Placental pericyte (primary cell): ENCODE measurements at places on chromosomes 7 and 10. TPM values are rescaled to one million over a fixed set of nuclear protein-coding genes. Genes with fewer than 3 reads are reported as not detected.

Gene PPIA
- total RNA-seq = 1,664 and 1,747 TPM in 2 replicates

Gene CCSER2
- total RNA-seq = 28.4 and 33.5 TPM in 2 replicates

Gene FXYD4
- not detected in 2 replicates for total RNA-seq

Gene CALY
- total RNA-seq = not detected in 2 replicates

Gene MYH16
- 0.43 TPM in 1 of 2 replicates, not detected in the other for total RNA-seq

Gene TBXAS1
- 0.66 and 1.0 TPM in 2 replicates for total RNA-seq

Gene OR2A12
- total RNA-seq = not detected in 2 replicates
